ENCODE measurements at places on chromosomes 6 and 20.

GRCh38 chr20:40241596-40242343 is 447.3 kb downstream of the MAFB start:
- no peak for DNase-seq

- no peak for DNase-seq
Measured at GRCh38 chr20:52432740-52433139, 241.2 kb upstream of the ZFP64 start.

GRCh38 chr6:41652866-41653652 is 14.8 kb downstream of the MDFI start:
- DNase-seq = no peak

DNA sequence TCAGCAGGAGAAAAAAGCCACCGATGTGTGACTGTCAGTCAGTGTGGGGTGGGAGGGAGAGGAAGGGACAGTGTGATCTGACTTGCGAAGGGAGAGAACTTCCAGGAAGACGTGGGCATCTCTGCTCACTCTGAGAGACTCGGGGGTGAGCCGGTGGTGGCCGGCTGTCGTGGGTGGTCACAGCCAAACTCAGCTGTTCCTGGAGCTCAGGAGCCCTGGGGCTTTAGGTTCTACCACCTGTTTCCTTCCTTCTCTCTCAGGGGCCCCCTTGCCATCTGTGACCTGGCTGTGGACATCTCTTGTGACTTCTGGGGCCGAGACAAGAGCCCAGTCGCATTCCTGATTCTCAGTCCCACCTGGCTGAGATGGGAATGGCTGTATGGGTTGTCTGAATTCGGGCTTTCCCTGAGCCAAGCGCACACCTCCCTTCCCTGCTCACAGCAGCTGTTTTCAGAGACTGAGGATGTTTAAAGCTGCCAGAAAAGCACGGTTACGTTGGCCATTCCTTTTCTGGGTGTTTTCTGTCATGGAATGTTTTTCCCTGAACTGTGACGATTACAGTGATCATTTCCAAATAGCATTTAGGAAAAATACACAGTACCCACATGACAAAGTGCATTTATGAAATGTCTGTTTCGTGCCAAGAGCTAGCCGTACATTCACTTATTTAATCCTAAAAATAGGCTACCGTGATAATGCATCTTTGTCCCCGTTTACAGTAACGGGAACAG is 36.5 kb downstream of the SYNJ2 start:
- no peak for DNase-seq

- no peak for DNase-seq
Measured at GRCh38 chr20:10423735-10424134, 10.3 kb downstream of the MKKS start.

DNA sequence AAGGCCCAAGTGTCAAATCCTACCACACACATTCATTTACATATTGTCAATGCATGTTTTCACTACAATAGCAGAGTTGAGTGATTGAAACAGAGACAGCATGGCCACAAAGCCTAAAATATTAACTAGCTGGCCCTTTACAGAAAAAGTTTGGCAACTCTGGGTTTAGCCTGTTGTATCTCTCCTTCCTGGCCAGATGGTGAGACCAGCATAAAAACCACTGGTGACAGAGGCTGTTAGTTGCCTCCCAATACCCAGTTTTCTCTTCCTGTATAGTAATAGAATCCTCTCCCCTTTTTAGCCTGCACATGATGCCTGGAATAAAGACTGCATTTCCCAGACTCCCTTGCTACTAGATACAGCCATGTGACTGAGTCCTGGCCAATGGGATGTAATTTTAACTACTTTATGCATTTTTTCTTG is 100.0 kb upstream of the TAB2 start:
- DNase-seq = no peak

DNA sequence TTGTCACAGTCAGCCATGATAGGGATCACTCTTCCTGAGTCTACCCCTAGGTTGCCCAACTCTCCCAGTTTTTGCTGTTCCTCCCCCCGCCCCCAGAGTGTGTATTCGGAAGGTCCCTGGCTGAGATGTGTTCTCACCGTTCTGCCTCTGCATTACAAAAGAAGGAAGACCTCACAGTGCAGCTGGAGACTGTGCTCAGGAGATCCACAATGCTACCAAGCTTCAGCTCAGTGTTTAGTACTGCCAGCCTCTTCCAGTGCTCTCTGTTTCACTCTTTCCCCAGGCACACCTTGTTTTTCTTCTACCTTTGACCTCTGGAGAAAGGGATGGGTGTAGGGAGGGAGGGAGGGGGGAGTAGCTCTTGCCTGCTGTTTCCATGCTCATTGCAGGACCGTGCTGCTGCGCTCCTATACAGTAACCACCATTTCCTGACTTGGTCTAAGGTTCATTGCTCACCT is 13.4 kb upstream of the MOCS1 start:
- no peak for DNase-seq

- DNase-seq = no peak
Measured at GRCh38 chr20:54093423-54094267, 23.3 kb upstream of the BCAS1 start.

DNA sequence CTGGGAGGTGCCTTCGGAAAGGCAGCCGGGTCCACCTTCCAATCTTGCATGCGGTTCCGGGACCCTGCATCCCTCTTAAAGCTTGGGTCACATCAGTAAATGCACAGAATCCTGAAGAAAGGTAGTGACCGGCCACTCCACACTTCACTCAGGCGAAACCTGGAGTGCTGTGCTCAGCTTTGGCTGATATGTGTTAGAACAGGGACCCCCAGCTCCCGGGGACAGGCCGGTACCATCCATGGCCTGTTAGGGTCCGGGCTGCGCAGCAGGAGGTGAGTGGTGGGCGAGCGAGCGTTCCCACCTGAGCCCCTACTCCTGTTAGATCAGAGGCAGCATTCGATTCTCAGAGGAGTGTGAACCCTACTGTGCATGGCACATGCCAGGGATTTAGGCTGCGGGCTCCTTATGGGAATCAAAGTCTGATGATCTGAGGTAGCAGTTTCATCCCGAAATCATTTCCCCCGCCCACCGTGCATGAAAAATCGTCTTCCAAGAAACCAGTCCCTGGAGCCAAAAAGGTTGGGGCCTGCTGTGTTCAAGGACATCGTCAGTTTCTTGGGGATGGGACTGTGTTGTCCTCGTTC is 143.0 kb downstream of the ERMARD start:
- no peak for DNase-seq

Data from GM12891 (cell line).